ENCODE measurements at places on chromosomes 12 and 14. TPM values are rescaled to one million over a fixed set of nuclear protein-coding genes. Genes with fewer than 3 reads are reported as not detected.

GRCh38 chr12:42534184-42534838, 55.2 kb downstream of the PRICKLE1 start:
- no peak for DNase-seq

DNA sequence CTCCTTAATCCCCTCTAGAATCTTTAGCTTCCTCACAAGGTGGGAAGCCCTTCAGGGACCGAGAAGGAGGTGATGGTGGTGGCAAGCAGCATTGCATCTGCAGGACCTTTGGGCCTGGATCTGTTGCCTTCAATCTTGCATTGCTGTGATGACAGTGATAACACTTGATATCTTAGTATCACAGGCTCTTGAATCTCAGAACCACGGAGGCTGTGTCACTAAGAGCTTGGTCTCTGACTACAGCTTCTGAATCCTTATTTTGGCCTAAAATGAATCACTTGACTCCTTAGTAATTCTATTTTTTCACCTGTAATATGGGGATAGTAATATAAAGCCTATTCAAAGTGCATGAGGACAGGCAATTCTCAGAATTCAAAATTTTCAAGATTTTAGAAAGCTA, 8.9 kb upstream of the AMN1 start:
- DNase-seq = no peak

Gene INHBE
- 0.55 TPM for polyA plus RNA-seq

Gene TAS2R8
- not detected for polyA plus RNA-seq

Data from left renal cortex interstitium (tissue), 4 donors.